ENCODE measurements at places on chromosomes 12 and 14.

DNA sequence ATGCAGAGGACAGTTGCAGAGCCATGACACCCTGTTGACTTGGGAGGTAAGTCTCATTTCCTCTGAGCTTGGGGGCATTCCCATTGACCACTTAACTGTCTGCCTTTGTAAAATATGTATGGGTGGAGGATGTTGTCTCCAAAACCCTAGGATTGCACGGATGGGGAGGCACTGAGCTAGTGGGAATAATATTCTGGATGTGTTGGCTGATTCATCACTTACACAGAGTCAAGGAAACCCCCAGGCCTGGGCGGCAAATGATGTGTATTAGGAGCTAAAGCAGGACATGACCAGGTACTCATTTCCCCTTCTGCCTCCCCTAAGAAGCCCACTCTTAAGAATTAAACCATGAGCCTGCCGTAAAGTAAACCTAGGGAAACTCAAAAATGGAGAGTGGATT lies 319.4 kb downstream of the VRK1 start:
- no peak for DNase-seq

- no peak for DNase-seq
Measured at GRCh38 chr12:124513297-124513867, 54.0 kb downstream of the NCOR2 start.

GRCh38 chr12:94488463-94488862 lies 28.8 kb upstream of the CEP83 start:
- DNase-seq = no peak

GRCh38 chr14:21868442-21869046 lies 194.9 kb upstream of the OR4E1 start:
- no peak for DNase-seq

DNA sequence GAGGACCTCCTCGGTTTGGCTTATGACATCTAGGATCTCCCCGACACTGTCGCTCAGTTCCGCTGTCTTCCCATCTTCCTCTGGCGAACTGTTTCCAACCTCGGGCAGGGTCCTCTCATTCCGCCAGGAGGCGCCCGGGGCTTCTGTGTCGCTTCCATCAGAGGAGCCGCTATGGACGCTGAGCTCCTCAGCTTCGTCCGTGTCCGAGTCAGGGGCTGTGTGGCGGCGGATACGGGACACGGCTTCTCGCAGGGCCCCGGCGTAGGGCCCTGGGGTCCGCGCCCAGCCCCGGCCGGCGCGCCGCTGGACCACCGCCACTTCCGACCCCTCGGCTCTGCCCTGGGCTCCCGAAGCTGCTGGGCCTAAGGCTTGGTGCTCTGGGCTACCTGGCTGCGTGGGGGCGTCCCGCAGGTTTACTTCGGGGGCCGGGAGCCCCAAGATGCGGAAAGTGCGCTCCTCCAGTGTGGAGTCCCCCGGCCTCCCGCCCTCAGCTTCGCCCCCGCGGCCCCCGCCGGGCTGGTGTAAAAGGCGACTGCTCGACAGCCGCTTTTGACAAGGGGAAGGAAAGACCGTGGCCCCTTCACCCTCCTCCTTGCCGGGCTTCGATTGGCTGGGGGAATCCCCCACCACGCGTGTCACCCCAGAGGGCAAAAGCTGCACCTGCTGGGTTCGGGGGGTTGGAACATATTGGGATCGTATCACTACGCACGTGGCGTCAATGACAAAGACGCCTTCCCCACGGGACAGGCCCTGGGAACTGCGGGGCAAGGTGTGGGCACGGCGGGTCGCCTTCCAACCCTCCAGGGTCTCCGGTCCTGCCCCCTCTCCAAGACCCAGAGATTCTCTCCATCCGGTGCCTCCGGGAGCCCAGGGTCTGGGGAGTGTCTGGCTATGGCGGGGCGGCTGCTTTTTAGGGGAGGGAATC lies 2.1 kb downstream of the DDN start:
- peak; percentile 94 for DNase-seq

GRCh38 chr12:107554941-107555340 lies 130.7 kb upstream of the PWP1 start:
- no peak for DNase-seq

DNA sequence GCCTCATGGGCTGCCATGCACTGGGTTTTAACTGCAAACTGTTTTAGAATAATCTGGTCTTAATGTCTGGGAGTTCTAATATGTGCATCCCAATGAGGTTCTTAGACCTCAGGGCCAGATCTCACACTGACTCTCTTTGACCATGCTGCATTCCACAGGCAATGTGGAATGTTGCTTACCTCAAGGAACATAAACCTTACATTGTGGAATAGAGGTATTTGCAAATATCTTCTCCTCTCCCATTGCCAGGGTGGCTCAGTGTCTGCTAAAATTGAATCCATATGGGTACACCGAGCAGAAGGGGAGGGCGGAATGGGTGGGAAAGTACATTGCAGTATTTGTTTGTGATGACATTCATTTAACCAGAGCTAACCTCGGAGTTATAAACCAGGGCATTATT lies 78.6 kb downstream of the CHST11 start:
- no peak for DNase-seq

GRCh38 chr12:6461401-6462233 lies 8.9 kb downstream of the VAMP1 start:
- DNase-seq = no peak

DNA sequence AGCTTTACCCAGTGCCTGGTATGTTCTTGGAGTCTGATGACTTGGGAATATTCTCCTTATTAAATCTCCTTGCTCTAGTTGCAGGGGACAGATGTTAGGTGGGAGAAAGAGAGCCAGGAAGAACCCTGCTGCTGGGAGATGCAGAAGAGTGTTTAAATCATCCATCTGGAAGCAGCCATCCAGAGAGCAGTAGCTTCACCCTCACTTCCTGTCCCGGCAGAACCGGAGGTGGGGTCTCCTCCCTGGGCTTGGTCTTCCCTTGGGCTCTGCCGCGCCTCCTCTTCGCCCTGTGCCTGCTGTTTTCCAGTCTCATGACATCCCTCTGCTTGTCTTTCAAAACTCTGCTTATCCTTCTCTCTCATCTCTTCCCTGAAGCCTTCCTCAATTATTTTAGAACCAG lies 15.5 kb downstream of the B4GALNT3 start:
- DNase-seq = no peak

GRCh38 chr12:65634626-65635331 lies 189.5 kb upstream of the HMGA2 start:
- no peak for DNase-seq

Data from 8988T (cell line).